ENCODE measurements at places on chromosomes 5 and 9. TPM values are rescaled to one million over a fixed set of nuclear protein-coding genes. Genes with fewer than 3 reads are reported as not detected.

Gene PCDHA4
- total RNA-seq, result under 0.01 TPM

Gene PPIC
- 37.0 TPM for total RNA-seq

Gene ANKRD31
- under 0.01 TPM for total RNA-seq

Gene FOXD4L5
- not detected for total RNA-seq

Gene GDNF
- total RNA-seq, result 12.3 TPM

Gene PCDHB10
- total RNA-seq, result 0.43 TPM

Gene LRRC19
- total RNA-seq, result not detected

Gene ZBTB34
- total RNA-seq, result 9.7 TPM

Gene RNF180
- 1.0 TPM for total RNA-seq

Gene PTGES2
- 73.3 TPM for total RNA-seq

Gene PCDHB15
- total RNA-seq, result 0.14 TPM

Gene SAXO1
- not detected for total RNA-seq

Gene ORM2
- not detected for total RNA-seq

Gene ROR2
- 43.3 TPM for total RNA-seq

Gene DND1
- total RNA-seq, result 0.44 TPM

Gene TPPP
- total RNA-seq, result under 0.01 TPM

Gene MELK
- 57.0 TPM for total RNA-seq

Gene SLC34A1
- not detected for total RNA-seq

Gene CDH18
- not detected for total RNA-seq

Gene MAP3K1
- 10.9 TPM for total RNA-seq

Gene DDX4
- total RNA-seq, result not detected

Gene OR5C1
- total RNA-seq, result not detected

Gene LRRC26
- total RNA-seq, result not detected

Gene CORO2A
- 0.44 TPM for total RNA-seq

Gene ATOSB
- total RNA-seq, result 46.8 TPM

Gene TXNDC8
- not detected for total RNA-seq

Gene TMEM252
- not detected for total RNA-seq

Gene GALNT10
- 178 TPM for total RNA-seq

Gene RASGRF2
- 53.7 TPM for total RNA-seq

Gene SPINK1
- total RNA-seq, result not detected

Gene SPATA31E1
- total RNA-seq, result not detected

Gene PCDHB3
- 0.29 TPM for total RNA-seq

Gene PCDHGB2
- 2.2 TPM for total RNA-seq

Gene ZNF366
- not detected for total RNA-seq

Gene ARL14EPL
- not detected for total RNA-seq

Gene PLAA
- total RNA-seq, result 31.1 TPM

Gene CMBL
- total RNA-seq, result 5.7 TPM

Gene CHMP5
- total RNA-seq, result 61.8 TPM

Gene NUDT12
- 7.4 TPM for total RNA-seq

Gene BASP1
- total RNA-seq, result 250 TPM

Gene CDKN2AIPNL
- total RNA-seq, result 45.4 TPM

Gene ANKRD55
- total RNA-seq, result 0.44 TPM

Gene RNF224
- not detected for total RNA-seq

Gene TSSK1B
- total RNA-seq, result 0.57 TPM

Gene LECT2
- not detected for total RNA-seq

Gene LEAP2
- total RNA-seq, result 0.43 TPM

Gene PFN3
- not detected for total RNA-seq

Gene ANKDD1B
- total RNA-seq, result not detected

Gene PCA3
- not detected for total RNA-seq
